ENCODE measurements at places on chromosomes 13 and 19.

GRCh38 chr13:48977973-48978372 lies 2.3 kb downstream of the FNDC3A start:
- DNase-seq: peak; percentile 29

DNA sequence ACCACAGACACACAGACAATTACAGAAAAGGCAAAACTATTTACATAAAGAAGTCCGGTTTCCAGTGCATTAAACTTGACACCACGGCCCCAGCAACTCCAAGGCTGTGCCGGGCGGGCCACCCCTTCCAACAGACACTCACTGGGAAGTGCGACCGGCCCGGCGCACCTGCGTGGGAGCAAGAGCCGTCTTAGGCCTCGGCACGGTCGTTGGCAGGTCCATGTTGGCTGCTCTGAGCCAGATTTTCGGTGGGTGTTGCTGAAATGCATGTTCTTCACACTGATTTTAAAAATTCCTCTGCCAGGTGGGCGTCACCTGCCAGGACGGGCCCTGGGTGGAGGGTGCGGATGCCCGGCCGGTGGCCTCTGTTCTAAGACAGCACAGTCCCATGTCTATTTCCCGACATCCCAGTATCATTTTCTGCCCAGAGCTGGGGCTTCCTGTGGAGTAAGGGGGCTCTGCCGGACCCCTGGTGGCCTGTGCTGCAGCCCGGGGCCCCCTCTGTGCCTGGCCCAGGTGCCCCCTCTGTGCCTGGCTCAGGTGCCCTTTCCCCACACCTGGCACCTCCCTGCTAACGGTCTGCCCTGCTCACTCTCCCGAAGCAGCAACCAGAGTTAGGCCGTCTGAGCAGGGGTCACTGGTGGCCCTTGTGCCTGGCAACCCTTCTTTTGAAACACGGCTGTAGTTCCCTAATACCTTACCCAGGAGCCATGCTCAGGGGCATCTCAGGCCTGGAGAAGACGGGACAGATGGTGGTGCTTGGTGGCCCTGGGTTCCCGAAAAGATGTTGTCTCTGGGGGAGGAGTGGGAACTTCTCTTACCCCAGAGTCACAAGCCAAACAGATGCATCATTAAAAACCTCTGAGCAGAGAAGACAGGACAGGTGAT lies 9.2 kb downstream of the TMEM255B start:
- no peak for DNase-seq

- peak; percentile 80 for DNase-seq
Measured at GRCh38 chr19:12788682-12789097, 2.6 kb upstream of the JUNB start.

DNA sequence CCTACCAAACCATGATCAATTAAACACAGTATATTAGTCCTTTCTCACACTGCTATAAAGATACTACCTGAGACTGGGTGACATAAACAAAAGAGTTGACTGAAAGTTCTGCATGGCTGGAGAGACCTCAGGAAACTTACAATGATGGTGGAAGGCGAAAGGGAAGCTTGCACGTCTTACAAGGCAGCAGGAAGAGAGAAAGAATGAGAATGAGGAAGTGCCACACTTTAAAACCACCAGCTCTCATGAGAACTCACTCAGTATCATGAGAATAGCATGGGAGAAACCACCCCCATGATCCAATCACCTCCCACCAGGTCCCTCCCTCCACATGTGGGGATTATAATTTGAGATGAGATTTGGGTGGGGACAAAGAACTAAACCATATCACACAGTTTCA lies 324.9 kb upstream of the ZNF507 start:
- DNase-seq: no peak

All from M059J (cell line).